ENCODE measurements at places on chromosomes 4 and X.

DNA sequence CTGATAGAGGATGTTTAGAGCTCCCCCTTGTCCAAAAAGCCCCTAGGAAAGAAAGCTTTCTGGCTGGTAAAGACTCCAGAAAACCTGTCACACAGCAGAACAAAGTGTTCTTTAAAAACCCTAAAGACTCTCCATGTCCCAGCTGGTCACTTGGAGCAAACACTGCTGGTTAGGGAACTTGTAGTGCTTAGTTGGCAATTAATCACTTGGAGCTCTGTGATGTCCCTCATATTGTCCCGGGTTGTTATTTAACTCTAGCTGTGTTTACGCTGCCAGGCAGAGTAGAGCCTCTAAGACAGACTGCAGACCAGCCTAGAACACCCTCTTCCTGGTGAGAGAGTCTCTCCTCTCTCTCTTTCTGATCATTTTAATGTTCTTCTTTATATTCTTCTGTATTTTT, 267.3 kb downstream of the BCOR start:
- no peak for DNase-seq

GRCh38 chrX:45762699-45763647, 562.3 kb upstream of the DIPK2B start:
- no peak for DNase-seq

DNA sequence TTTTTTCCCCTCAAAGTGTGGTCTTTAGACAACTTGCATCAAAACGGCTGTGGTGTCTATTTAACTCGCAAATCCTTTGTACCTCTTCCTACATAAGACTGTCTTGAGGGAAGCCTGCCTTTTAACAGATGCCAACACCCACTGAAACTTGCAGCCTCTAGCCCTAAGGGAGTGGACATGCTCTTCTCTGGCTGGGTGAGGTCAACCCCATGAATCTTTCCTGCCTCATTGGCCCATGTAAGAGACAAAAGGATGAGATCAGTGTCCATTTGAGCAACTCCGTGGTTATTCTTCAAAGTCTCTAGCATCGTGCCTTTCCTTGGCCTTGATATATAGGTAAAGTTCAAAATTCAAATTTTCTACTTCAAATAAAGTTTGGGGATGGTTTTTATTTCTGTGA, 134.7 kb downstream of the SHROOM3 start:
- no peak for DNase-seq

DNA sequence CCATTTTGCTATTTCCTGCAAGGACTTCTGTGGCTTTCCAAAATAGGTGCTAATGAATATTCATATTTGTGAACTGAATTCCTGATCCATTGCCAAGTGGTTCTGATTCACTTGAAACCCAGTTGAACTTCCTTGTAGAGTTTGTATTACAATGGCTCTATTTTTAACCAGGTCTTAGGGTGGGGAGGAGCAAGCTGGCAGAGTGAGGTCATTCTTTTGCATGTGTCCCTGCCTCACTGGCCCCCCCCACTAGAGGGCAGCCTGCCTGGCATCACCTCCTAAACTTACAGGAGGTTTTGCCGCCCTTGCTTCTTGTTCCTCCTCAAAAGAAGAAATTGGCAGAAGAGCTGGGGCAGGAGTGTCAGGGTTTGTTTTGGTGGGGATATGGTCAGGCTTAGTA, 10.5 kb downstream of the PTTG2 start:
- DNase-seq = peak; percentile 23

DNA sequence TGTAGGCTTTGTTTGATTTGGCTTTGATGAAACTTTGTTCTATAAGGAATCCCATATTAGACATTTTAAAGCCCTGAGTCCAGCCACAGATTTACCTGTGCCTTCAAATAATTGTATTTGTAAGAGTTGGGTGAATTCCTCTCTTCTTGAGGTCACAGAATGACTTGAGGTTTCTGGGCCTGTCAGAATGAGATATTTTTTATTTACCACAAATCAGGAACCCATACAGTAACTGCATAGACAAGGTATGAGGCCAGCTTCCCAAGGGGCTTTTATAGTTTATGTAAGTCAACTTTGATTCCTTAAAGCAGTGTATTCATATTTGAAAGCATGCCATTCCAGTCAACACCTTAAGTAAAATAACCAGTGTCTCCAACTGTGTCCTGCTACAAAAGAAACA, 29.1 kb upstream of the CXCL3 start:
- no peak for DNase-seq

GRCh38 chr4:164683040-164683439, 70.9 kb upstream of the SMIM31 start:
- DNase-seq = no peak

DNA sequence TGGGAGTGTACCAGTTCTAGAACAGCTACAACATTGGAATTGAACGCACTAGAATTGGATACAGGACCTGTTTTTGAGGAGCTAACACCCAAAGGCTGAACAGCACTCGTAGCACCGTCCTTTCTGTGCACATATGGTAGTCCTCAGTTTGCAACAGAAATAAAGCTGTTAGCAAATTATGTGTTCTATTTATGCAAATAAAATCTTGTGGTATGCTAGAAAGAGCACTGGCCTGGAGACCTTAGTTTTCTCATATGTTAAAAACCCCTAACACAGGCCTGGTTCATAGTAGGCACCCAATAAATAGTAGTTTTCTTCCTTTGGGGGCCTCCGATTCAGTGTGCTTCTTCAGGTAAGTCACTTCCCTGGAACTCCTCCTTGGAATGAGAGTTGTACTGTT, 140.3 kb downstream of the AR start:
- DNase-seq = no peak

DNA sequence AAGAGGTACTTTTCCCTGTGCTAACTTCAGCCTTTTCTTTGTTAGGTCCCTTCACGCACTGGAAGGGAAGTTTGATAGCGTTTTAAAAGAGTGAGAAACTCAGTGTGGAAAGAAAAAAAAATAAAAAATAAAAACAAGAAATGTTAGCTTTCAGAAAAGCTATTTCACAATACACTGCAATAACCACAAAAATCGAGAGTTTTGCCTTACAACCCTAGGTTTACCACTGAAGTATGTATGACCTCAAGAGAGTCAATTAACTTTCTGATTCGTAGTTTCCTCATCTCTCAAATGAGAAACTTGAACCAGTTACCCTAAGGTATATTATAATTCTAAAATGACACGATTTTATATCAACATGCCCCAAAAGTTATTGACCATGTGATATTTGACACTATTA, 93.9 kb upstream of the JADE1 start:
- DNase-seq = no peak

GRCh38 chrX:36867143-36867542, 141.0 kb upstream of the FAM47C start:
- DNase-seq = no peak

DNA sequence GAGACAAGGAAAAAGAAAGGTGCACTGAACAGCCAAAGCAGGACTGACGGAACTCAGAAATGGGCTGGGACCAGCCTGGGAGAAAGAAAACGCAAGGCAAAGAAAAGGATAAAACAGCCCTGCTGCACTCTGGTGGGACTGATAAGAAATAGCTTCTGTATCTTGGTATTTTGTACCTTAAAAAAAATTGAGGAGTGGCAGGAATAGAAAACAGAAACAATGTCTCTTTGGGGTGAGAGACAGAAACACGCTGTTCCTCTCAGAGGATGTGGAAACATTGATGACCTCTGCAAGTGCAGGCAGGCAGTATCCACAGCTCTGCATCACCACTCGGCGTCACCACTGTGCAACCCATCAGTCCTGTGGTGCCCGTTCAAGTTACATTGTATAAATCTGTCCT, 152.5 kb upstream of the SPRY1 start:
- no peak for DNase-seq

GRCh38 chrX:26851981-26852380, 611.2 kb downstream of the PPP4R3C start:
- DNase-seq = no peak

GRCh38 chr4:152590179-152591031, 54.5 kb upstream of the FBXW7 start:
- DNase-seq = no peak

DNA sequence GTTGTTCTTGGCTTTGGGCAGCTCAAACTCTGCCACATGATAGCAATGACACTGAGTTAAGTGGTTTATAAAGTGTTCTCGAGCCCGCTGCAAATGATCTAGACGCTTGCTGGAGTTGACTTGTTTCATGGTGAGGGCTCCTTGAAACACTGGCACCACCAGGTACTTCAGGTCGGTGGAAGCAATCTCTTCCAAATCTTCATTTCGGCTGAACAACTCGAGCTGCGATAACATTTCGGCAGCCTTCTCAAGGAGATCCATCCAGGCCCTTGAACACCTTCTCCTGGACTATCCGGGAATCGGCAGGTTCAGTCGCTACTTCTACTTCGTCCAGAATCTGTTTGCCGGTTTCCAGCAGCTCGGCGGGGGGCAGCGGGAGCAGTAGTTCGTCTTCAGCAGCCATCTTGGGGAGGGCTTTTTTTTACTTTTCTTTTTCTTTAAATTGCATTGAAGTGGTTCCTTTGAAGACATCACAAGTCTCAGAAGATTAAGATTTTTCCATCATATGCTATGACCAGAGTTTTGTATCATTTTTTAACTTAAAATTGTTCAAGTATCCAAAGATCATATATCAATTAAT, 28.0 kb downstream of the HNRNPDL start:
- no peak for DNase-seq

- DNase-seq = no peak
These were observed 356.1 kb downstream of the HNRNPD start for GRCh38 chr4:82017680-82018079.

GRCh38 chr4:89336818-89337420, 29.3 kb upstream of the GPRIN3 start:
- DNase-seq = no peak

DNA sequence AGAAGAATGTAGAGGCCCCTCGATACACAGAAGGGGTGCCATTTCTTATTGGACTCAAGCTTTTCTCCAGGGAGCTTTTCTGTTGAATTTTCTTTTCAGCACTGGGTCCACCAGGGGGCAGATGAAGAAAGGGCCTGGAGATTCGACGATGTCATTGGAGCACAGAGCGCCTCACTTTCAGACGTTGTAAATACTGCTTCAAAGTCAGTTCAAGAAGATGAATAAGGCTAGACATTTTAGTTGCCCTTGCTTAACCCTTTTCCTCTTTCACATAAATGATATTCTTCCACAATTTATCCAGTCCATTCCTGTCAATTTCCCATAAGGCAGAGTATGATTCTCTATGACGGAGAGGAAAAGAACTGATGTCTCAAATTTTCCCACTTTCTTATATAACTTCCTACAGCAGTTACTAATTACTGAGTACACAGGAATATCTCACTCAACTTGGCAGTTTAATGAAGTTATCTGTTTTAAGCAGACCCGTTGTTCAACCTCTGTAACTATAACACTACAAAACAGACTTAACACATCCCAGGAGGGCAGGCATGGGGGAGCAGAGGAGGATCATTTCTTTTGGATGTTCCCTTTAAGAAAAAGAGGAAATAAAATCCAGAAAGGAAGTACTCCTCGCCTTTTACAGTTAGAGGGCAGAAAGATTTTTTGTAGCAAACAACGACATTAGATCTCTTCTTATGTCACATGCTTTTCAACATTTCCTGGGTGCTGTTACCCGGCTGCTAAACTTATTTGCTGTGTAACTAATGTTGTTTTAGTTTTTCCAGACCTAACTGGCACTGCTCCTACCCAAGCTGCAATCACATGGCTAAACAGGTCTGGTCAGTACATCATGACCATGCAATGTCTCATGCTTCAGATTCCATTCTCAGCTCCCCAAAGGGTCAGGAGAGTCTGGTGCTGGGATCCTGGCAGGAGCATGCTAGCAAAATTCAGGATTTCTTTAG, 12.2 kb upstream of the CENPU start:
- peak; percentile 52 for DNase-seq

GRCh38 chr4:55592014-55592413, at the start of gene PDCL2:
PDCL2 (minus strand) TSS chr4:55592245; CDS start chr4:55592109, 136 bp downstream.
- DNase-seq = no peak

- no peak for DNase-seq
These were observed 109.3 kb upstream of the TECRL start for GRCh38 chr4:64518600-64518999.

GRCh38 chrX:46573892-46574773, 568 bp downstream of the CHST7 start:
- DNase-seq = peak; percentile 21
